ENCODE measurements at places on chromosomes 11 and 22. TPM values are rescaled to one million over a fixed set of nuclear protein-coding genes. Genes with fewer than 3 reads are reported as not detected.

SLC35E4 gene
- total RNA-seq = 6.1 TPM

LIMK2 gene
- total RNA-seq = 31.0 TPM

ALDH3B1 gene
- 47.4 TPM for total RNA-seq

CEP164 gene
- total RNA-seq = 29.0 TPM

SCGB1A1 gene
- total RNA-seq = not detected

- H3K4me1 ChIP-seq = peaks cover 19% of the 10 kb centered on the region
- peak overlapping the region; percentile 82 for H3K27ac ChIP-seq
- no peak overlapping the region for H3K4me3 ChIP-seq
- DNase-seq = peak; percentile 47
- H3K27me3 ChIP-seq = no peaks in the 10 kb centered on the region
- no peaks in the 10 kb centered on the region for H3K36me3 ChIP-seq
These were observed 15.8 kb downstream of the DGKZ start for GRCh38 chr11:46363031-46363407.

DNA sequence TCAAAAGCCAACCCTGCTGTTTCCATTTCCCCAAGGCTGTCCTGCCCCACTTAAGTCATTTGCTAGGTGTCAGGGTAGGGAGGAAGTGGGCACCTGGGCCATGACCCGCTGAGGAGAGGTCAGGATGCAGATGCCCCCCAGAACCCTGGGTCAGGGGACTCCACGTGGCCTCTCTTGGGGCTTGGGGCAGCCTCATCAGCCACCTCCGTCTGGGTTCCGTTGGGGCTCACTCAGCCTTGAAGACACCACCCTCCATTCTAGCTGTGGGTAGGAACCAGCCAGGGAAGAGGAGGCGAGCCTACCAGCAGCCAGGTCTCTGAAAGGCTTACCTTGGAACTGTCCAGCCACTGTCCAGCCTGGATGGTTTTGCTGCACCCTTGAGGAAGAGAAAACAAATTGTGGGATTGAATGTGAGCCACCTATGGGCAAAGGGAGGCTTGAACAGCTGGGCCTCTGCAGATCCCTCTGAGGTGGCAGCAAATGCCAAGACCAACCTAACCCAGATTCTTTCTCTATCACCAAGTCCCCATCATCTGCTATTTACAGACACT lies 2.5 kb downstream of the APOL4 start:
- peaks cover 21% of the 10 kb centered on the region for H3K4me1 ChIP-seq
- H3K4me3 ChIP-seq = no peak overlapping the region
- peaks cover 34% of the 10 kb centered on the region for H3K27me3 ChIP-seq
- DNase-seq = no peak
- no peak overlapping the region for H3K27ac ChIP-seq

DNA sequence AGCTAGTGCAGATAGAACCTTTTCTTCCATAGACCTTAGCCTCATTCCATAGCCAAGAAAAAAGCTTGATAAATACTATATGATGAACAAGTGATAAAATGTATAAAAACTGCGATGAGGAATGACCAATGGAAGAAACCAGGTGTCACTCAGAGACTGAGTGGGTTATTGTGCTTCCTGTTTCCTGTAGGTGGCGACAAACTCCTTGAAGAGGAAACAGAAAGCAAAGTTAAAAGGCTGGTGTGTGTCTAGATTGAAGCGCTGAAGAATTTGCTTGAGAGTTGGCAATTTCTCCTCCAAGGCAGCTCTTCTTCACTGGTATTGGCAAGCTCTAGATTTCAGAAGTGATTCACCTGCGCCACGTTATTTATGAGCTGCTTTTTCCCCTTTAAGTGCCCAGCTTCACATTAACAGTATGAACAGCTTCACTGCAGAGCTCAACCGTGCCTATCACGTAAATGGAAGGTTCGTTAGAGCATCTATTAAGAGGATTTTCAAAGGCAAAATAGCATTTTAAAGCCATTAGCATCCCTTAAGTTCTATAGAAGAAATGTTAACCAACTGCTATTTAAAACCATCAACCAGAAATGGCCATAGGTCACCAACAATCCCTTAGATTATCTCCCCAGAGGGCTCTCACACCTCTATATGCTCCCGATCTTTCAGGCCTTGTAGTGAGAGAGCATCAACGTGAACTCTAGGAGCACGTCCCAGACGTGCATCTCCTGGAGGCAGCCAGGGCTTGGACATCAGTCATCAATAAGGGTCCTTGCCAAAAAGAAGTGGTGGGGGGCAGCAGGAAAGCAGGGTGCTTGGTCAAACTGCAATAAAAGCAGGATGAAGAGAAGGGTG lies 179.4 kb downstream of the CADM1 start:
- peaks cover 2% of the 10 kb centered on the region for H3K27me3 ChIP-seq
- peak; percentile 3 for DNase-seq
- H3K36me3 ChIP-seq = no peaks in the 10 kb centered on the region
- peak overlapping the region; percentile 73 for H3K4me3 ChIP-seq

GRCh38 chr11:46601129-46601528 lies 7.3 kb upstream of the AMBRA1 start:
- peaks cover 8% of the 10 kb centered on the region for H3K4me1 ChIP-seq
- H3K27ac ChIP-seq = no peak overlapping the region
- H3K36me3 ChIP-seq = no peaks in the 10 kb centered on the region
- H3K4me3 ChIP-seq = no peak overlapping the region

GRCh38 chr11:113462830-113463229 lies 12.4 kb downstream of the DRD2 start:
- DNase-seq = no peak
- no peaks in the 10 kb centered on the region for H3K27me3 ChIP-seq
- H3K27ac ChIP-seq = no peak overlapping the region
- no peaks in the 10 kb centered on the region for H3K36me3 ChIP-seq
- no peak overlapping the region for H3K4me3 ChIP-seq

- no peak for DNase-seq
- H3K4me3 ChIP-seq = no peak overlapping the region
- H3K27ac ChIP-seq = no peak overlapping the region
- H3K4me1 ChIP-seq = no peaks in the 10 kb centered on the region
- H3K27me3 ChIP-seq = no peaks in the 10 kb centered on the region
These were observed 88.7 kb upstream of the DRD2 start for GRCh38 chr11:113563766-113564526.

GRCh38 chr22:19168088-19168890 lies 10.2 kb downstream of the SLC25A1 start:
- DNase-seq = no peak
- no peak overlapping the region for H3K4me3 ChIP-seq
- peaks cover 16% of the 10 kb centered on the region for H3K27me3 ChIP-seq
- H3K4me1 ChIP-seq = peaks cover 25% of the 10 kb centered on the region
- H3K27ac ChIP-seq = no peak overlapping the region
- peaks cover 11% of the 10 kb centered on the region for H3K36me3 ChIP-seq

GRCh38 chr11:130514316-130514715 lies 65.9 kb downstream of the ADAMTS15 start:
- H3K27ac ChIP-seq = no peak overlapping the region
- H3K4me1 ChIP-seq = peaks cover 28% of the 10 kb centered on the region
- DNase-seq = no peak

- H3K4me1 ChIP-seq = peaks cover 17% of the 10 kb centered on the region
- DNase-seq = no peak
- H3K27me3 ChIP-seq = peaks cover 19% of the 10 kb centered on the region
- H3K27ac ChIP-seq = no peak overlapping the region
These were observed 40.5 kb downstream of the SGSM3 start for GRCh38 chr22:40410731-40411505.

DNA sequence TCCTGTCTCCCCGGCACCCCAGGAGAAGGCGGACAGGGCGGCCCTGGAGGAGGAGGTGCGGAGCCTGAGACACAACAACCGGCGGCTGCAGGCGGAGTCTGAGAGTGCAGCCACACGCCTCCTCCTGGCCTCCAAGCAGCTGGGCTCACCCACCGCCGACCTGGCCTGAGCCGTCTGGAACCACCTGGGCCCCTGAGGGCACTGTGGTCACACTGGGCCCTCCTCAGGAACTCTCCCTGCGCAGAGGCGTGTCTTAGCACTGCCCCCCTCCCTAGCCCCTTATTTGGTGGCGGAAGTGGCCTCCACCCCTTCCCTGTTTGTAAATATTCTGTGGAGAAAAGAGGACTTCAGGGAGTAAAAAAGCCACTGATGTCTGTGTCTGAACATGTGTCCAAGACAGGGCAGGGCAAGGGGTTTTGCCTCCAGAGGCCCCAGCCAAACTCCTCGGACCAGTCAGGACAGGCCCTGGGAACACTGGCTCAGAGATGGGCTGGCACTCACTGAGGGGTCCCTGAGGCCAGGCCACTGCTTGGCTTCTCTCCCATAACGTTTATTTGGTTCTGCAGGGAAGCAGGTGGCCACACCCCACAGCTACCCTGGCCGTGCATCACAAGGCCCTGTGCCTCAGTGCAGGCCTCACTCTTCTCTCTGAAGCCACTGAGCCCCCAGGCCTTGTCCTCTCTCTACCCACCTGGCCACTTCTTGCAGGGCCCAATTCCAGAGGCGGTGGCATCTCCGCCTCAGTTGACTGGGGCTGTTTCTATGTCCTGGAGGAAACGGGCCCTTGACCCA lies 12.0 kb downstream of the RELA start:
- peaks cover 13% of the 10 kb centered on the region for H3K27me3 ChIP-seq
- no peak overlapping the region for H3K4me3 ChIP-seq
- DNase-seq = no peak
- no peak overlapping the region for H3K27ac ChIP-seq

- DNase-seq = no peak
- H3K27me3 ChIP-seq = peaks cover 1% of the 10 kb centered on the region
- no peak overlapping the region for H3K27ac ChIP-seq
- H3K4me3 ChIP-seq = no peak overlapping the region
- H3K4me1 ChIP-seq = no peaks in the 10 kb centered on the region
These were observed 115.0 kb downstream of the TMPRSS5 start for GRCh38 chr11:113591117-113591516.
